ENCODE measurements at places on chromosomes 7 and 10.

- no peak for DNase-seq
Measured at GRCh38 chr10:88943778-88944177, 8.8 kb downstream of the ACTA2 start.

- DNase-seq, result no peak
Measured at GRCh38 chr10:69363666-69364065, 53.1 kb downstream of the TACR2 start.

DNA sequence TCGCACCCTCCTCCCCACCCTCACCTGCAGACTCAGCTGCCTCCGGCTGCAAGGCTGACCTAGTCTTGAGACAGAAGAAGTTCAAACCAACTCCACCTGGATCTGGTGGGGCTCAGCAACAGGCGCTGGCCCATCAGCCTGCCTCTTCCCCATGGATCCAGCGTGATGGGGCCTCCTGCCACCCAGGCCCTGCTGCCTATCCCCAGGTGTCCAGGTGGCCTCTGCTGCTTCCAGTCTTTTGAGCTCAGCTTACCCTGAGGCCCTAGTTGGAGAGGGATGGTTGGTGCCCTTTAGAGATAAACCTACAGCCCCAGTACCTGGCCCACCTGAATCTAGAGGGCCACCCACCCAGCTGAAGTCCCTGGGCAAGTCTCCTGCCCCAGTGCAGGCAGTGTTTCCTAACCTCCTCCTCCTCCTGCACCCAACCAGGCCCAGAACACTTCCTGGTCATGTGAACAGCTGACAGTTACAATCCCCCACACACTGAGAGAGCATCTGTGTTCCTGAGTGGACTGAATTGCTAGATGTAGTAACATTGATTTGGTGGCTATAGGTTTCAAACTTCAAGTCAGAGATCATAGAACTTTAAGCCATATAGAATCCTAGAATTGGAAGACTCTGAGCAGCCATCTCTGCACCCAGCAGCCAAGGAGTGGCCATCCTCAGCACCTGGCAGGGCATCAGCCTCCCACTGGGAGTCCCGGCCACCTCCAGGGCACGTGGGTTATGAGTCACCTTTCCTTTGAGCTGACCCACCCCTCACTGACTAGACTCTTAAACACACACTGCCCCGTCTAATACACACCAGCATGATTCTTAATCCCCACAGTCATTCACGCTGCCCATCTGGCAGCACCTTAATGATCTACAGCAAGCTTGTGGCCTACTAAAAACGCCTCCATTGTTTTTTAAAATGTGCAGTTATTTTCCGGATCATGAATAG lies 51.9 kb downstream of the ALOX5 start:
- DNase-seq, result no peak

DNA sequence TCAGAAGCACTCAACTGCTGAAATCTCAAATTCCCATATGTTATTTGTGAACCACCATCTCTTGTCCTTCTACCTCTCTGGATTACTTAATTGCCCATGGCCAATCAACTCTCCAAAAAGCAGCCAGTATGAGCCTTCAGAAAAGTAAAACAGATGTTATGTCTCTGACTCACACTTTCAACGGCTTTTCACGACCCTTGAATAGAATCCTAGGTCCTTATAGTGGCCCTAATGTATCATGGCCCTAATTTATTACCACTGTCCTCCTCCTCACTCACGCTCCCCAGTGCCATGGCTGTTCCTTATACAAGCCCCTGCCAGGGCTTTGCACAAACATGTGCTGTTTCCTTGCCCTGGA lies 20.0 kb downstream of the ZNF438 start:
- no peak for DNase-seq

DNA sequence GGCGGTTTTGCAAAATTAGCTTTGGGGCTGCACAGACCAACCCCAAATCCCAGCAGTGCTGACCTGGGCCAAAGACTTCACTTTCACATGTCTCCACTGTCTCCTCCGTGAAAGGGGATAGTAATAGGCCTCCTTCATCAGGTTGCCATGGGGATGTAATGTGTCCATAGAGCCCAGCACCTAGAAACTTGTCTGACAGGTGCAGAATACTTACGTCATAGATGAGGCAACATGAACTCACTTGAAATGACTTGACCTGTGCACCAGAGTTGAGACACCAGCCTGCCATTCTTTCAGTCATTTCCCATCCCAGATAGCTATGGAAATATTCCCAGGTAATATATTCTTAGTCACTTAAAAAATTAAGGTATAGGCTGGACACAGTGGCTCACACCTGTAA lies 94.2 kb downstream of the INSYN2A start:
- DNase-seq, result no peak

GRCh38 chr7:36021367-36021766 lies 131.7 kb upstream of the EEPD1 start:
- DNase-seq, result peak; percentile 8

DNA sequence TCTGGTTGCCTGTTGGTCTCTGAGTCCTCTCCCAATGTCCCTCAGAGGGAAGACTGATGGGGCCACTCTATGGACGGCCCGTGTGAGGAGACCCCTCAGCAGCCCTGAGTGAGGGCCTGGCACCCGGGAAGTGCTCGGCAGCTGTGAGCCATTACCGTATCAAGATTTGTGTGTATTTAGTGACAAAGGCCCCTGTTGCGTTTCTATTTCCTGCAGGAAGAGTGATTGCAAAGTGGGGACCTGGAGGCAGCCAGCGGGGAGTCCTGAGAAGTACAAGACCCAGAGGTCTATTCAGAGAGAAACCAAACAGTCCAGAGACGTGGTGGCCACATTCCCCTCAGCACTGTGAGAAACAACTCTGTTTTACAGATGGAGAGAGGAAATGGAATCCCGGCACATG lies 51.1 kb upstream of the CHST15 start:
- DNase-seq, result no peak

DNA sequence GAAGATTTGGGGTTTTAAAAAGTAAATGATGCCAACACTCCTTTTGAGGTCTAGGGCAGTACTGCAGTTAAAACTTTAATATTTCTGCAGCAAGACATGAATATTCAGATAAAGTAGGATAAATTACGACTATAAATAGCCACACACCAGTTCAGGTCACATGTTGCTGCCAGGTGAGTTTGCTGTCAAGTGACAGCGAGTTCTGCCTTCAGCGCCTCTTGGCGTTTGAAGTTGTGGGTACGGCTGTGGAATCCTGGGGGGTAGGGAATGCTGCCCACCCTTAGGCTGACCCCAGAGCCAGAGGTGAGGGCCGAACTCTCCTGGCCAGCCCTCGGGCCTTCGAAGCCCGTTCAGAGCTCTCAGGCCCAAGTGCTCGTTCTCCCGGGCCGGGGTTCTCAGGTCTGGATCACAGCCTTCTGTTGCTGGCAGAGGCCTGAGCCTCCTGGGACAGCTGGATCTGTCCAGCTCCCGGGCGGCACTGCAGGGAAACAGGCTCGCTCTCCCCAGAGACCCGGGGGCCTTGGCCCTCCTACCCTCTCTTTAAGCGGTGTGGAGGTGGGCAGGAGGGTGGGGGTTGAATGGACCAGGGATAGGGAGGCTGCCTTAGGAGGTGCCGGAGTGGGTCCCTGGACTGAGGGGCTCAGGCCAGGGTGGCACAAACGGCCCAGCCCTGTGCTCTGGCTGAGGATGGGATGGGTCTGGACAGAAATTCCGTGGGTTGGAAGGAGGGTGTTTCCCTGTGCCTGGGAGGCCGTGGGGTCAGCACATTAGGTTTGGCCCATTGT lies 5.4 kb downstream of the BRI3 start:
- DNase-seq, result no peak

DNA sequence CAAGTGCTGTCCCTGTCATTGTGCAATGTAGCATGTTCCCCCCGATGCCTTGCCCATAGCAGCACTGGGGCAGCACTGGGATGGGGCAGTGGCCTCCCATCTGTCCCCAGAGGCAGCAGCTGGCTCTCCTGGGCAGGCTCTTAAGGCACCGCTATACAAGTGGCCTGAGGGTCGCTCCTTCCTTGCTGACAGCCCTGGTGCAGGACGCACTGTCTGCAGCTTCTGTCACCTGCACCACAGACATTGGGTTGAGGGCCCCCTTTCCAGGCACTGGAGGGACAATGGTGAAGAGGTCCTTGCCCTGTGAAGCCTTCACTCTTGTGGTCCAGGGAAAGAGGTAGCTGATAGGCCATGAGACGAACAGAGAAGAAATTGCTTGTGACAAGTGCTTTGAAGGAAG lies 10.6 kb downstream of the CPSF4 start:
- DNase-seq, result no peak

DNA sequence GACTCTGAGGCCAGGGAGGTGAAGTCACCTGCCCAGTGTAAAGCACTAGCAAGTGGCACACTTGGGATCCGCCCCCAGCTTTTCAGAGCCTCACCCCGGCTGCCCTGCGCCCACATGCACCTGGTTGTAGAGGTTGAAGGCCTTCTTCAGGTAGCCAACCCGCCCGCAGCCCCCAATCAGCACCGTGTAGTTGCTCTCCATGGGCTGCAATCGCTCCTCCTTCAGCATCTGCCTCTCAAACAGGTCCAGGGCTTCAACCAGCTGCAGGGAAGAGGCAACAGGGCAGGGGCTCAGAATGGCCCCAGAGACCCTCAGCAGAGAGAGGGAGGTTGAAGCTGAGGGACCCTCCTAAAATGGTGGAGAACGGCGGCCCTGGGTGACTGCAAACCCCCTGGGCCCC lies 5.4 kb downstream of the PTCD1 start:
- no peak for DNase-seq

- DNase-seq, result peak; percentile 30
Measured at GRCh38 chr10:129888784-129889616, 75.1 kb downstream of the EBF3 start.

GRCh38 chr7:155829796-155830470 lies 17.7 kb upstream of the SHH start:
- no peak for DNase-seq

GRCh38 chr7:23275912-23276311 lies 23.2 kb upstream of the MALSU1 start:
- DNase-seq, result no peak

DNA sequence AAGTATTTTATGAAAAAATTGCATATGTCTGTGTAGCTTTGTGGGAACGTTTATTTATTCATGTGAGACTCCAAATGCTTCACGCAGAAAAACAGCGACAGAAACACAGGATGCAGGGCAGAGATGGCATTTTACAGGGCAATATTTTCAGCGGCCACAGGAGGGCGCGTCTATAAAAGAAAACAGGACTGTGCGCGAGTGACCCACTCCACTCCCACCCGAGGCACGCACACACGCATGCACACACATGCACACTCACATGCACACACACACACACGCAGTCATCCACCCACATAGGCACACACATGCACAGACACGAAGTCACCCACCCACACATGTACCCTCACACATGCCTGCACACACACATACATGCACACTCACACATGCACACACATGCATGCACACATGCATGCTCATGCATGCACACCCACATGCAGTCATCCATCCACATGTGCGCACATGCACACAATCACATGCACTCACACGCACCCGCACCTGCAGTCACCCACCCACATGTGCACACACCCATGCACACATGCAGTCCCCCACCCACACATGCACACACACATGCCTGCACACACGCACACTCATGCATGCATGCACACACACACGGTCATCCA lies 96.3 kb downstream of the DNAJB6 start:
- peak; percentile 60 for DNase-seq

DNA sequence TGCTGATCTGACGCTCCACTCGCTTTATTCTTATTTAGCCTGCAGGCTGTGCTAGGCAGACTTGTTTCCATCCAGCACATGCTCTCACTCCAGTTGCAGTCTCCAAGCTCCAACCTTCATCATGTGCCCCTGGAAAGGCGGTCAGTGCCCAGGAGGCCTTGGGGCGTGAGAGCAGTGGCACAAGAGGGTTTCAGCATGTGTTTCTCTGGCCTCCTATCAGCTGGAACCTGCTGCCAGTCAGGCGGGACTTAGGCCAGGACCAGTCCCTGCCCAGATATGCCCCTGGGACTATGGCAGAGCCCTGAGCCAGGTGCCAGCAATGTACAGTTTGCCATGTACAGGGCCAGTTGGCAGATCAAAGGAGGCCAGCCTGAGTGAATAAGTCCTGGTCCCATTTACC lies 330.2 kb upstream of the FZD1 start:
- DNase-seq, result no peak

GRCh38 chr7:75694638-75695399 lies 43.9 kb downstream of the HIP1 start:
- DNase-seq, result no peak

- no peak for DNase-seq
Measured at GRCh38 chr7:81761031-81761430, 8.8 kb downstream of the HGF start.

GRCh38 chr10:116286626-116287200 lies 13.7 kb upstream of the GFRA1 start:
- no peak for DNase-seq

GRCh38 chr7:107924841-107925504 lies 34.0 kb downstream of the DLD start:
- peak; percentile 11 for DNase-seq

GRCh38 chr10:34320265-34320664 lies 494.8 kb downstream of the PARD3 start:
- no peak for DNase-seq
